IPS-NIHi11 (cell line): ENCODE measurements at places on chromosomes 13 and 19.

DNA sequence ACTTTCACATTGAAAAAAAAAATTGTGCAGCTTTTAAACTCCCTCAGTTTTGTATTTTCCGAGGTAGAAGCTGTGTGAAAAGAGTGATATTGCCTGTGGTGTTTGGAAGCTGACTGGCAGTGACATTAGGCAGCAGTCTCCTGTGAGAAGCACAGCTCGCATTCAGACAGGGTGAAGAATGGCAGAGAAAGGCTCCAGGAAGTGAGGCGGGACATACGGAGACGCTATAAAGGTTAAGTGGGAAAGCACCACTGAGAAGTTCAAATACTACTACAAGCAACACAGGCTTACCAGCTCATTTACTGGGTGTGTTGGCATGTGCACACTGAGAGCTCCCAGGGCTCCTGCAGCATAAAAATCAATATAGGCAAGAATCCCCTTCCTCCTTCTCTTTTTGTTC is 88.4 kb downstream of the RXFP2 start:
- no peak for DNase-seq

GRCh38 chr19:28605501-28606268 is 607.3 kb downstream of the UQCRFS1 start:
- DNase-seq, result no peak

DNA sequence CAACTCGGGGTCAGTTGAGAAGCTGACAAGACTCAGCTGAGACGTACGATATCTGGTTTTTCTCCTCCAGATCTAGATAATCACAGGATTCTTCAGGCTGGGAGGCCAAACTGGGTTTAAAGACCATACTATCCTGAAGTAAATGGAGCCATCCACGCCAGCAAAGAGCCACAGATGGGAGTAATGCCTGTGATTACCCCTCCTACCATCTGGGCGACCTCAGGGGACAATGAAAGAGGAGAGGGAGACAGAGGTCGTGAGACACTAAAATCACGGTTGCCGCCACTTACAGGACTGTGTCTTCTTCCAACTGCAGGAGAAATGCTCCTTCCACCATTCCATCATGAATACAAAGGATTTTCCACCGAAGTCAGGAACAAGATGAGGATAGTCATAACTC is 3.1 kb upstream of the NLRP13 start:
- DNase-seq, result no peak

DNA sequence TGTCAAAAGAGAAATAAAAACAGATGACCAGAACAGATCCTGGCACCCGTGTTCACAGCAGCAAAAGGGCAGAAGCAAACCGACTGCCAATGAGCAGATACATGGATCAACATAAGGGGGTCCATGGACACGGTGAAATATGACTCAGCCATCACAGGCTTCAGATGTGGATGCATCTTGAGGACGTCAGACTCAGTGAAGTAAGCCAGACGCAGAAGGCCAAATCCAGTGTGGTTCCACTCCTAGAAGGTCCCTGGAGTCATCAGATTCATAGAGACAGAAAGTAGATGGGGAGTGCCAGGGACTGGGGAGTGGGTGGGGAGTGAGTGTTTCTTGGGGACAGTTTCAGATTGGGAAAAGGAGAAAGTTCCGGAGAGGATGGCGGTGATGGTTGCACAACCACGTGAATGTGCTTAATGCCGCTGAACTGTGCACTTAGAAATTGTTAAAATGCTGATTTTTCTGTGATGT is 28.8 kb upstream of the SEMA6B start:
- no peak for DNase-seq

GRCh38 chr13:46609052-46609451 is 56.1 kb downstream of the LRCH1 start:
- no peak for DNase-seq

DNA sequence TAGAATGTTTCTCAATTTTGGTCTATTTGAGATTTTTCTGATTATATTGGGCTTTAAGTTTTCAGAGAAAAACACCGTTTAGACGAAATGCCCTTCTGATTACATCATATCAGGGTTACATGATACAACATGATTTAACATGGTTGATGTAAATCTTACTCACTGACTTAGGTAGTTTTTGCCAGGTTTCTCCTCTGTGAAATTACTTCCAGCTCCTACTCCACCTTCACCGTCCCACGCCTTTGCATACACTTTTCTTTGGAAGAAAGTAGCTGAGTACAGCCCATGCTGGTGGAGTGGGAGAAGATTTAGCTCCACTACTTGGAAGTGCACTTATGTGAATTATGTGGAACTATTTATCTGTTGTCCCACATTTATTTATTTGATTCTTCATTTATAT is 433.2 kb upstream of the KLHL1 start:
- DNase-seq, result no peak

GRCh38 chr19:55605637-55606470 is at the start of gene ZNF865:
TSS of gene ZNF865 (plus strand) at chr19:55605647. CDS start at chr19:55613619, 7,972 bp downstream.
- DNase-seq, result peak; percentile 81

DNA sequence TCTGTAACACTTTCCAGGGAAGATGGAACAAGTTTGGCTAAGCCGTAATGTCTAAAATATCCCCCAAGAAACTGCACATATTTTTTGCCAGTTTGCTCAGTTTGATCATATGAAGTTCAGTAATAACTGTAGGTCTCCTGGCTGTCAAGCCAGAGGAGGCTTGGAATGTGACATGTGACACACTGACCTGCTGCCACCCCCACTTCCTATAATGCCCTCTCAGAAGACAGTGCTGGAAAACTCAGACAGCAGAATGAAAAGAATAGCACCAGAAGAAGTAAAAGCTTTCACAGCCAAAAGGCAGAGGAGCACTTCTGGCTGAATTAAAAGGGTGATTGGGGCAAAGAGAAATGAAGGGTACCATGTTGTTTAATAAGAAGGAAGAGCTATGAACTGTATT is 67.4 kb upstream of the UBAC2 start:
- no peak for DNase-seq

DNA sequence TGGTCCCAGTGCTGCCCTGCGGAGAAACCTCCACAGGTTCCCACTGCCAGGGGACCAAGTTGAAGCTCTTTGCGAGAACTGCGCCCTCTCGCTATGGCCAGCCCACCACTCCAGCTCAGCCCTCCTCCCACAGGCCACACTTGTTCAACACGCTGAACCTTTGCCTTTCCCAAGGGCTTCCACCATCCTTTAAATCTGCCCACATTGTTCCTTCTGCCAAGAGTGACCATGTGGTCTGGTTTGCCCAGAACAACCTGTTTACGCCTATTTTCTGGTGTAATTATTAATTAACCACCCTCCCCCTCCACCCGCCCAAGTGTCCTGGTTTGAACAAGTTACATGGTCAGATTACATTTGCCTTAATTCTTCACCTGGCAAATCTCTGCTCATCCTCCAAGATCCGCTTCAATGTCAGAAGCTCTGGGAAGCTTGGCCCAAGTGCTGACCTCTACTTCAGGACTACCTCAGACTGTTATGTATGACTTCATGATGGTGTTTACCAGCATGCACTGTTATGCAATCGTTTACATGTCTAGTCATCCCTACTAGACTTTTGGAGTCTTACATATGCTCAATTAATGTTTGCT is 12.0 kb upstream of the USP12 start:
- no peak for DNase-seq

DNA sequence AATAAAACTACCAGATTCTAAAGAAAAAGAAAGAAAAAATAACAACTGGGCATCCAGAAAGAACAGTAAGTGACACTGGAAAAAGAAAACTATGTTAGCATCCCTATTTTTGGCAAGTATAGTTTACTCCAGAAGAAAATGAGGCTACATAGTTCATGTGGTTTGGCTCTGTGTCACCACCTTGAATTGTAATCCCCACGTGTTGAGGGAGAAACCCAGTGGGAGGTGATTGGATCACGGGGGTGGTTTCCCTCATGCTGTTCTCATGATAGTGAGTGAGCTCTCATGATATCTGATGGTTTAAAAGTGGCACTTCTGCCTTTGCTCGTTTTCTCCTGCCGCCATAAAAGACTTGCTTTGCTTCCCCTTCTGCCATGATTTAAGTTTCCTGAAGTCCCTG is 76.9 kb downstream of the ITGBL1 start:
- DNase-seq, result no peak

DNA sequence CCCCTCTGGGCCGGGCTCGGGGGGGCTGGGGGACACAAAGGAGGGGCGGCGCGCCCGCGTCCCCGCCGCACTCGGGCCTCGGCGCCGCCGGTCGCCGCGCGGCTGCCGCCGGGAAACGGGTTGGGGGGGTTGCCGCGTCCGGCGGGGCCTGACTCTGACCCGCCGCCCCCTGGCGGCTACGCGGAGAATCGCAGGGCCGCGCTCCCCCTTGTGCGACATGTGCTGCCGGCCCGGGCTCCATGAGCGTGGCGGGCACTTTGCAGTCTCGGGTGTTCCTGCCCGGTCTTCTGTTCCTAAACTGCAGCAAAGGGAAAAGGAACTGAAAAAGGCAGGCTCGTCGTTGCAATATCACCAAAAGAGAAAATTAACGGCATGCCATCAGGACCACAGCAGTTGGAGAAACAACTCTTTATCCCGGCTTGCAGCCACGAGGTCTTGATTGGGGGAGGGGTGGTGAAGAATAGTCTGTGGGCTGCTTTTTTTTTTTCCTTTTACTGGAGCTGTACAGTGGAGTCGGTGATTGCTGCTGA is 1.5 kb downstream of the MIR17HG start:
- DNase-seq, result peak; percentile 91

GRCh38 chr13:51278426-51279130 is 56.4 kb downstream of the FAM124A start:
- no peak for DNase-seq

- DNase-seq, result peak; percentile 12
Observed at GRCh38 chr13:85806553-85807175, 7.4 kb upstream of the SLITRK6 start.

DNA sequence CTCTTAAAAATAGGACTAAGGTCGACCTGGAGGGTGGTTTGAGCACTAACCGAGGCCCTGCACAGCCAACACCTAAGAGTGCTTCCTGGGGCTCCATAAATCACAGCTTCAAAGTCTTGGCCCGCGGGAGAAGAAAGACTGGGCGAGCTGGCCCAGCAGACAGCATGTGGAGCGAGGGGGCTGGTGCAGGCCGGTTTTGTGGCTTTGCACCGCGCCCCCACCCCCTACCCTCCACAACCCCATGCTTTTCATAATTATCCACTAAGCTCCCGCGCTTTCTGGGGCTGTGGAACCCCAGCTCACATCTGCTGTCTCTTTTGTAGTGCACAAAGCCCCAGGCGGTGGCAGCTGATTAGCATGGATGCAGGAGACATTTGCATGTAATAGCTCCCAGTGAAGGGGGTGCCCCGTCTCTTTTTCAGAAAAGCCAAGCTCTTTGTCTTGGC is 17.1 kb downstream of the CARM1 start:
- DNase-seq, result peak; percentile 66

DNA sequence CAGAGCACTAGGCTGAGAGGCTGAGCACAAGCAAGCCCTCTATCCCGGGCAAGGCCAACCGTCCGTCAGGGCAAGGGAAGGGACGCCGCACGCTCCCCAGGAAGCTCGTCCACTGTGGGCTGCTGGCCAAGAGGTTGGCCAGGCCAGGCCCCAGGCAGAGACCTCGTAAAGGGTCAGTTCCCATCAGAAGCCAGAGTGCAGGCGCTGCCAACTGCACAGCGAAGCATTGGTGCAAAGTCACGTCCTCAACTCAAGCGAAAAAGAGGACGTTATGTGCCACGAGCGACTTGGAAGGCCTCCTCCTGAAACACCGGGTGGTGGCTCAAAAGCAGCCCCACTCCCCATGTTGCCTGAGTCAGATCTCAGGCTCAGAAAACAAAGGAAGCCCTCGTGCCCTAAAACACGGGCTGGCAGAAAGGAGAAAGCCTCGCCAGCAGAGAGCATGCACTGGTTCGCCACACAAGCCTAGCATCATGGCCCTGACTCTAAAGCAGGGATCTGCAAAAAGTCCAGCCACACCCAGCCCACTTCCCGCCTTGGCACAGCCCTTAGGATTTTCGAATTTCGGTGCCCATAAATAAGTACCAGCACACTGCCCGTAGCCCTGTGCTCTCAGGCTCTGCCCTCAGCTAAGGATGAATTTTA is 4.7 kb downstream of the AKAP8 start:
- DNase-seq, result no peak

DNA sequence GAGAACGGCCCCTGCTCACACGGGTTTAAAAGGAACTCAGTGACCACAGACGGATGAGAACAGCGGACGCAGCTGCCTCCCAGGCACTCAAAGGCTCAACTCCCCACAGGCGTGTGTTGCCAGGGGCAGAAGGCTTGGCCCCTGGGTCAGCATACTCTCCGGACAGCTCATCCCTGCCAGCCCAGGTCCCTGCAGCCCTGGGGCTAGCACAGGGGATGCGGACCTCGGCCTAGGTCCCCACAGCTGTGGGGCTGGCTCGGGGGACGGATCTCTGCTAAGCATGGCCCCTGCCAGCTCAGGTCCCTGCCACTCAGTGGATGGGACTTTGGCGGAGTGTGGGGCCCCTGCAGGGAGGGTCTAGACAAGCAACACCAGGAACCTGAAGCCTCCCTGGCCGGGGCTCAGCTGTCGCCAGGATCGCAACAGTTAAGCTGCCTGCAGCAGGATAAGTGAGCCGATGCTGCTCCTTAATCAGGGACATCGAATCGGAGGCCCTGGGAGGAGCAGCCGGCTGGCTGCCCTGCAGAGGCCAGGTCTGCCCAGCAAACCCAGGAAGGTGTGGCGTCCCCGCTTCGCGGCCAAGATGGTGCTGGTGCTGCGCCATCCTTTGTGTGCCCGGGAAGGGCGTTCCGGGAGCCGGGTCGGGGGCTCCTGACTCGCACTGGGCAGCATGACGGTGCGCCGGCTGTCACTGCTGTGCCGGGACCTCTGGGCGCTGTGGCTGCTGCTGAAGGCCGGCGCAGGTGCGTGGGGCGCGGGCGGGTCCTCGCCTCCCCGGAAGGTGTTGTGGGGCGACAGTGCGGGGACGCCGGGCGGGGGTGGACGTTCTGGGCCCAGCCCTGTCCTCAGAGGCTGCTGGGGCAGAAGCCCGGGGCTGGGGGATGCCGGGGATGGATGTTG is 32.5 kb downstream of the MCF2L start:
- peak; percentile 79 for DNase-seq

GRCh38 chr13:114148521-114148855 is 16.1 kb upstream of the RASA3 start:
- no peak for DNase-seq

- DNase-seq, result no peak
Observed at GRCh38 chr13:74892096-74892495, 589.9 kb downstream of the TBC1D4 start.

DNA sequence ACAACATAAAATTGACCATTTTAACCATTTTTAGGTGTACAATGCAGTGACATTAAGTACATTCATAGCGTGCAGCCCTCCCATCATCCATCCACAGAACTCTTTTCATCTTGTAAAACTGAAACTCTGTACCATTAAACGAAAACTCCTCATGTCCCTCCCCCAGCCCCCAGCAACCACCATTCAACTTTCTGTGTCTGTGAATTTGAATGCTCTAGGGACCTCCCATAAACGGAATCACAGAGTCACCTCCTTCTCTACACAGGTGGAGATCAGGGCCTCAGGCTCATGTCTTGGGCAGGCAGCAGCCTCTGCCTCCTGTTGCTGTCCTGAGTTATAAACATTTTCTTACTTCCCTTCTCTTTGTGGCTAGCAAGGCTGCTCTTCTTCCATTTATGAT is 7.3 kb upstream of the CCNE1 start:
- DNase-seq, result no peak

GRCh38 chr13:97371486-97372109 is 62.4 kb upstream of the RAP2A start:
- DNase-seq, result no peak
